ENCODE measurements at places on chromosomes 1 and 21.

GRCh38 chr1:220708244-220708643 lies 18.1 kb downstream of the C1orf115 start:
- no peak for DNase-seq

GRCh38 chr1:204074274-204075138 lies 1.6 kb downstream of the SOX13 start:
- no peak for DNase-seq

DNA sequence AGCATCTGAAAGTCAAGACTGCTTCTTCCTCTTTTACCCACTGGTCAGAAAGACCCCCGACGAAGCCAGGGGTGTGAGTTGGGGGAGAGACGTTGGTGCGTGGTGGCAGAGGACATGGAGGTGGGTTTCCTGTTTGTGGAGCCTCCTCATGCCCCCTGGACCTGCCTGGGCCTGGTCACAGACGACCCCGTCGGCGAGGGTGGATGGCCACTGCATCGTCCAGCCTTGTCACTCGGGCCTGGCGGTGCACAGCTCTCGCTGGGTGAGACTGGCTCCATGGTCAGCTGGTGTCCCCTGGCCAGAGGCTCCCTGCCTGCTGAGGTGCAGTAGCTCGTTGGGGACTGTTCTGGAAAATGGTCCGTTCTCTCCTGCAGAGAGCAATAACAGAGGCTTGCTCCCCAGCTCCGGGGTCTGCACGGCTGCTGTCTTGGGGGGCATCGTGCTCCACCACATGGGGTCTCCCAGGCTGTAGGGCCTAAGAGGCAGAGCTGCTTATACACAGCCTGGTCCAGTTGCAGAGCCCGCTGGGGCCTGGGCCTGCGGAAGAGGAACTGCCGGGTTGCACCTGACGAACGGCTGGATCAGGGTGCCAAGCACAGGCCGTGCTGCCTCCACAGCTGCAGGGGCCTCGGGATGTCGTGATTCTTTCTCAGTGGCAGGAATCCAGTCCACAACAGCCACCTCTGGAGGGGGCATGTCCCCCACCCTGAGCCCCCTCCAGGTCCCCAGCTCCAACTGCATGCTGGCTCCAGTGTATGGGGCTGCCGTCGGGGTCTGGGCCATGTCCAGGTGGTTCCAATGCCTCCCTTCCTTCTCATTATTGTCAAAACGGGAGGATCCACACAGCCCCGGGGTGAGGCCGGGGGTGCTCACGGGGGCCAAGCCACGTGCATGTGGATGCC lies 18.0 kb upstream of the ACTRT2 start:
- DNase-seq, result no peak

- no peak for DNase-seq
Observed at GRCh38 chr1:119651133-119651532, 3.1 kb upstream of the ZNF697 start.

GRCh38 chr21:15713412-15713811 lies 16.4 kb upstream of the USP25 start:
- DNase-seq, result no peak

DNA sequence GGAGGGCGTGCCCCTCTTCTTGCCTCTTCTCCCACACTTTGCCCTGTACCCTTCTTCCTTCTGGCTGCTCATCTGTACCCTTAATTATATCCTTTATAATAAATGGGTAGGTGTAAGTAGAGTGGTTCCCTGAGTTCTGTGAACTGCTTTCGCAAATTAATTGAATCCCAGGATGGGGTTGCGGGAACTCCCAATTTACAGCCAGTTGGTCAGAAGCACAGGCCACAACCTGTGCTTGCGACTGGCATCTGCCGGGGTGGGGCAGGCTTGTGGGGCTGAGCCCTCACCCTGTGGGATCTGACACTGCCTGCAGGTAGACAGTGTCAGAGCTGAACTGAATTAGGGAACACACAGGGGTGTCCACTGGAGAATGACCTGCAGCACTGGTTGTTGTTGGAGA lies 244.9 kb downstream of the KCNJ6 start:
- DNase-seq, result no peak

DNA sequence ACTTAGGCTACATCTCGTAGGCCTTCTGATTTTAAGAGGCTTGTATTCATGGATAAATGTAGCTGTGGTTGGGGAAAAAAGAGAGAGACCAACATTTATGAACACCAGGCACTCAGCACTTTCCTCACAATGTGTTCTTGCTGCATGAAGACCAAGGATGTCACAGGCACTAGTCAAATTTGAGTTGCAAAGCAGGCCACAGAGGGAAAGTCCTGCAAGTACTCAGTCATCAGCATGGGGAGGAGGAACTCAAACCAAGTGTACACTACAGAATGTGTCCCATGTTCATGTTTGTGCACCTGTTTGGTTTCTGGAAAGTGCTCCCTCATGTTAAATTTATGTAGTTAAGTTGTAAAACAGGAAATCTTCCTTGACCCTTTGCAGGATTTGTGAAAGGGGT lies 8.7 kb upstream of the MAP3K7CL start:
- no peak for DNase-seq

DNA sequence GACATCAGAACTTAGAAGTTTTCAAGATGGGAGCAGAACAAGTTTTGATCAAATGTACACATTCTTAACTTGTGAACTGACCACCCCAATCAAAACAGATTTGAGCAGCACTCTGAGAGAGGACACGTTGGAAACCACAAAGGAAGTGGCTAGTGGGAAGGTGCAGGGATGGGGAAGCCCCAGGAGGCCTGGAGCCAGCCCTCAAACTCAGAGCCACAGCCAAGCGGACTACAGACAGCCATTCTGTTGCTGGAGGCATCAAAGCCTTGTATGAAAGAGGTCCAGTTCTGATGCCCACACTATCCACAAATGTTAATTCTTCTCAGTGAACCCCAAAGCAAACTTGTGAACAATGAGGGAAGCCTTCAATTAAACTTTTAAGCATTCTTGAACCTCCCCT lies 143.6 kb upstream of the RAB4A start:
- DNase-seq, result peak; percentile 47

DNA sequence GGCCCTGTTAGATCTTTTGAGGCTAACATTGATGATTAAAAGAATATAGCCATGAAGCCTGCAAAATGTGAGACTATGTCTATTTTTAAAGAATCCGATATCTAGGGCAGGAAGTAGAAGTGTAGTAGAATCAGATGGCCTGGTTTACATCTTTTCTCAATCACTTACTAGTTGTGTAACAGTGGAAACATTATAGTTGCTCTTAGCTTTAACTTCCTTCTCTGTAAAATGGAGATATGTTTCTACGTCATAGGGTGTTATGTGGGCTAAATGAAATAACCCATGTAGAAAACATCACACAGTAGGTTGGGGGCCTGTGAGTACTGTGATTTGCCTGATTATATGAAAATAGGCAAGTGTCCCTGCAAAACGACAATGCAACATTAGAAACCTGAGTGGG lies 4.4 kb upstream of the IGFN1 start:
- peak; percentile 9 for DNase-seq

GRCh38 chr1:16138772-16139221 lies 17.1 kb downstream of the EPHA2 start:
- DNase-seq, result no peak

GRCh38 chr1:89335486-89335885 lies 28.4 kb upstream of the GBP6 start:
- DNase-seq, result no peak

GRCh38 chr21:46150491-46151121 lies 4.8 kb downstream of the FTCD start:
- no peak for DNase-seq

- no peak for DNase-seq
Observed at GRCh38 chr1:168734271-168734670, 5.3 kb upstream of the DPT start.

- DNase-seq, result peak; percentile 92
Observed at GRCh38 chr1:6343506-6344405, 49.8 kb downstream of the ACOT7 start.

DNA sequence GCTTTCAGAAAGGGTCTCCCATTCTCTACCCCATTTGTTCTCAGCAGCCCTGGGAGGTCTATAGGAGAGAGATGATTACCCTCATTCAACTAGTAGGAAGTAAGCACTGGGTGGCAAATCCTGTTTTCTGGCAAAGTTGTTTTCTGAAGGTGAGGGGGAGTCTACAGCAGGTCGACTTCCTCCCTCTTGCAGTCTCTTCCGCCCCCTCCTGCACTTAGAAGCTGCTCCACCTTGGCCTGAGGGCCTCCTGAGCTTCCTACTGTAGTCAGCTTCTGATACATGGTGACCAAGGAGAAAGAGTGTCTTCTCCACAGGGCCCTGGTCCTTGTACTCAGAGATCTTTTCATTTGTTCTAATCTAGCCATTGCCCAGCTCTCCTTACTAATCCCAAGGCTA lies 93.1 kb downstream of the RGL1 start:
- DNase-seq, result no peak

DNA sequence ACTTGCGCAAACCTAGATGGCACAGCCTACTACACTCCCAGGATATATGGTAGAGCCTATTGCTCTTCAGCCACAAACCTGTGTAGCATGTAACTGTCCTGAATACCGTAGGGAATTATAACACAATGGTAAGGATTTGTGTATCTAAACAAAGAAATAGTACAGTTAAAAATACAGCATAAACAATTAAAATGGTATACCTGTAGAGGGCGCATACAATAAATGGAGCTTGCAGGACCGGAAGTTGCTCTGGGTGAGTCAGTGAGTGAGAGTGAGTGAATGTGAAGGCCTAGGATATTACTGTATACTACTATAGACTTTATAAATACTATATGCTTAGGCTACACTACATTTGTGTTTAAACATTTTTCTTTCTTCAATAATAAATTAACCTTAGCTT lies 99.3 kb downstream of the PLD5 start:
- DNase-seq, result peak; percentile 15
